ELR (cell line): ENCODE measurements at places on chromosomes 13 and 19.

GRCh38 chr13:39803156-39803555 lies 147.7 kb downstream of the COG6 start:
- no peak for DNase-seq

DNA sequence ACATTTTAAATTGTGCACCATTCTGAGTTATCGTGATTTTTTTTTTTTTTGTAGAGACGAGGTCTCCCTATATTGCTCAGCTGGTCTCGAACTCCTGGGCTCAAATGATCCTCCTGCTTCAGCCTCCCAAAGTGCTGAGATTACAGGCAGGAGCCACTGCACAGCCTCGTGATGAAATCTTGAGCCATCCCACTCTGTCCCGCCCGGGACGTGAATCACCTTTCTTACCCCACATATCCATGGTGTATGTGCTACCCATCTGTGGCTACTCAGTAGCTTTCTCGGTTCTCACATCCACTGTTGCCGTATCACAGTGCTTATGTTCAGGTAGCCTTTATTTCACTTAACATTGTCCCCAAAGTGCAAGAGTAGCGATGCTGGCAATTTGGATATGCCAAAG lies 26.5 kb downstream of the PAK4 start:
- no peak for DNase-seq

DNA sequence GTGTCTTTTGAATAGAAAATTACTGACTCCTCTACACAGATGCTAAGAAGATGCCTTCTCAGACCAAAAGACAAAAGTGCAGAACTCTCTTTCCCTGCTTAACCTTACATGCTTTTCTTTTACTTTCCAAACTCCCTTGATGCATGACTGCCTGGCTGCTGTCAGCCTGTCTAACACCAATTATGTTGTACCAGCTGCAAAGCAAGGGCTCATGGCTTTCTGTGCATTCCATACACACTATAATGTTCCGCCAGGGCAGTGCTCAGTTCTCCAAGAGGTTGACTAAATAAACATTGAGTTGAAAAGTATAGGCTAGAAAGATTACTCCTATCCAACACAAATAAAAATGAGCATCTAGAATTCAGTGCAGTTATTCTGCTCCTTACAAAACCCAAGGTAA lies 330.4 kb upstream of the NBEA start:
- no peak for DNase-seq

- peak; percentile 49 for DNase-seq
Observed at GRCh38 chr19:49746206-49746958, 16.7 kb downstream of the TSKS start.

GRCh38 chr13:80989241-80989640 lies 648.3 kb upstream of the SPRY2 start:
- DNase-seq = peak; percentile 31

- DNase-seq = peak; percentile 2
Observed at GRCh38 chr19:28242317-28242927, 970.5 kb downstream of the UQCRFS1 start.

DNA sequence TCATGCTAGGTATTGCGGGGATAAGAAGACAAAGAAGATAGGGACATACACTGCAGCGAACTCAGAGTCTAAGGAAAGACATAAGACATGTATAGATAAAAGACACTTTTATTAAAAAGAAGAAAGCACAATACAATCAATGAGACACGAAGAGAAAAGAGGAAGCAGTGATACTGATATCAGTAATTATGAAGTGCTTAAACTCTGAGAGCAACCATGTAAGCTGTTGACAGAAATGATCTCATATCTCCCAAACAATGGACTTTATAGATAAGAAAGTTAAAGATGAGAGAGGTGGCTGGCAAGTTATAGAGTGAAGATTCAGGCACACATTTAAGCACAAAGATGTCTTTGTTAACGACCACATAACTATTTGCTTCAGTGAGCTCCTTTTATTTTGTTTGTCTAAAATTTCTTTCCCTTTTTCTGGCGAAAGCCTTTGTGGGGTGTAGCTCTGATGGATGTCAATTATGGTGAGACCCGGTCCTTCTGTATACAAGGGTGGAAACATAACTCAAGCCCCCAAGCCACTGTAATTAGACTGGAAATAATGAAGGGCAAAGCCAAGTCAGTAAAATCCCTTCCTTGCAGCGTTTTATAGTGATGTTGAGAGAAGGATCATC lies 818.0 kb upstream of the SLC10A2 start:
- DNase-seq = no peak

GRCh38 chr19:55209693-55210472 lies 582 bp upstream of the PTPRH start:
- peak; percentile 98 for DNase-seq

GRCh38 chr19:46745521-46746280 lies at the start of gene FKRP:
TSS of gene FKRP (plus strand) at chr19:46746057. CDS start at chr19:46755451, 9,394 bp downstream.
- peak; percentile 43 for DNase-seq

- no peak for DNase-seq
Observed at GRCh38 chr13:110309661-110310524, 2.8 kb downstream of the COL4A2 start.

DNA sequence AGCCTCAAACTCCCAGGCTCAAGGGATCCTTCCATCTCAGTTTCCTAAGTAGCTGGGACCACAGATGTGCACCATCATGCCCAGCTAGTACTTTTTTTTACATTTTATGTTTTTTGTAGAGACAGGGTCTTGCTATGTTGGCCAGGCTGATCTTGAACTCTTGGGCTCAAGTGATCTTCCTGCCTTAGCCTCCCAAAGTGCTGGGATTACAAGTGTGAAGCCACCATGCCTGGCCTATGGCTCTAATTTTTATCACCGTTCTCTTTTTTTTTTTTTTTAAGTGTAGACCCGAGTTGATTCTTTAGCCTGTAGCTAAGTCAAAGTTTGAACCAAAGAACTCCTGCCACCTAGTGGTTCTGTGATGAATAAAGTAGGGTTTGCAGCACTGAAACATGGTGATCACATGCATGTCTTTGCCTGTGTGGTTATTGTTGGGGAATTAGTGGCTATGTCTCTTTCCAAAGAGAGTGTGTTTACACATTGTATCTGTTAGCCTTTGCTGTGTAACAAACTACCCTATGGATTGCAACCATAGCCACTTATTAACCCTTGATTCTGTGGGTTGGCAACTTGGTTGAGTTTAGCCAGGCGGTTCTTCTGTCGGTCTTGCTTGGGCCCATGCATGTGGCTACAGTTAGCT lies 11.6 kb downstream of the NFILZ start:
- DNase-seq = peak; percentile 59

GRCh38 chr13:91105270-91105669 lies 242.2 kb upstream of the MIR17HG start:
- no peak for DNase-seq

DNA sequence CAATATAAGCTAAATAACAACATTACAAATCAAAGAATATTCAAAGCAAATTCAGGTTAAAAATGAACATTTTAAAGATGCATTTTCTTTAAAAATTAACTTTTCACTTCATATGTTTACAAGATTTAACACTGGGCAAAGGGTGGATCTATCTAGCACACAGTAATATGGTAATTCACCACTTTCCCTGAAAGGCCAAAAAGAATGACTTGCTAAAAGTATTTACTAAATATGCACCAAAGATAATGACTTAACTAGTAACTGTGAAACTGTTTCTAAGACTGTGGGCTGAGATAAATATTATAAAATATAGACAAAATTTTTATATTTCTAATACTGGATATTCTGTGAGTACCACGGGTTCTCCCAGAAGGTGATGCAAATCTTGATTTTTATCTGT lies 4.5 kb upstream of the EEF1AKMT1 start:
- DNase-seq = no peak

GRCh38 chr13:25768838-25769237 lies 283.0 kb downstream of the SHISA2 start:
- no peak for DNase-seq

GRCh38 chr19:34337739-34338138 lies 27.3 kb upstream of the GPI start:
- DNase-seq = no peak

DNA sequence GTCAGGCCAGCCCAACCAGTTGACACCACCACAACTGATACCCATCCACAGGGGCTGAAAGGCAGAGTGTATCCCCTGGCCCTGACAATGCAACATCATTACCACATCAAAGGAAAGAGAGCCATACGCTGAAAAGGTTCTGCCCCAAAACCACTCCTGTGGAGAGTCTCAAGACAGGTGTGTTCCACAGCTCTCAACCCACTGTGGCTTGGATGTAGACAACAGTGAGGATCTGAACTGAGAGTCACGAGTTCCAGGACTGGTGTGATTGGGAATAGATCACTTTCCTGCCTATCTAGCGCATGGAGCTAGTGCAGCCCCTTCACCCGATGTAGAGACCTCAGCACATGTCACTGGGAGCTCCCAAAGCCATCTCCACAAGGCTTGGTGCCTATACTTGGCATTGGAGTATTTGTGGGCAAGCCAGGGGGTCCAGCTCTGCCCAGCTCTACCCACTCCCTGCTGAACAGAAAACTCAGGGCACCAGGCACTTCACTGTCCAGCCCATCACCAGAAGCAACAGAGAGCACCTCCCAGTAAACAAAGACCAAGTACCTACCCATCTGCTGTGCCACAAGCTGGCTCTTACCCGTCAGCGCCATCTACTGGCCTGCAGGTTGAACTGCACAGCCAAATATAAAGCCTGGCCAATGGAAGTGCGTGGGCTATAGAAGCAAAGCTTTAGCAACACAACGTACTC lies 579.5 kb downstream of the UQCRFS1 start:
- peak; percentile 47 for DNase-seq

DNA sequence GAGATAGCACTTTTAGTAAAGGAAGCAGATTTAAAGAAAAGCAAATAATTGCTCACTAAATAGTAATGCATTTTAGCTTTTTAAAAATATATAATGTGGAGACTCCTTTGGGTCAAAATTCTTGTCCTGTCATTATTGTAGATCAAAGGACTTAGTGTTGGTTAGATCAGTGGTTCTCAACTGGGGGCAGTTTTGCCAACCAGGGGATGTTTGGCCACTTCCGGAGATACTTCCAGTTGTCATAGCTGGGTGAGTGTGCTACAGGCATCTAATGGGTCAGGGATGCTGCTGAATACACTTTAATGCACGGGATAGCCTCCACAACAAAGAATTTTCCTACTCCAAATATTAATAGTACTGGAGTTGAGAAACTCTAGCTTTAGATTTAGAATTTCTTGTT lies 126.8 kb downstream of the LMO7 start:
- no peak for DNase-seq

GRCh38 chr19:46428239-46429135 lies at the start of gene PNMA8C:
TSS of gene PNMA8C (minus strand) at chr19:46428936. CDS start at chr19:46428359, 577 bp downstream.
- DNase-seq = peak; percentile 54

- peak; percentile 44 for DNase-seq
Observed at GRCh38 chr19:38303517-38304351, at the start of gene C19orf33. TSS of gene C19orf33 (plus strand) at chr19:38304251. CDS start at chr19:38304262, 11 bp downstream.

DNA sequence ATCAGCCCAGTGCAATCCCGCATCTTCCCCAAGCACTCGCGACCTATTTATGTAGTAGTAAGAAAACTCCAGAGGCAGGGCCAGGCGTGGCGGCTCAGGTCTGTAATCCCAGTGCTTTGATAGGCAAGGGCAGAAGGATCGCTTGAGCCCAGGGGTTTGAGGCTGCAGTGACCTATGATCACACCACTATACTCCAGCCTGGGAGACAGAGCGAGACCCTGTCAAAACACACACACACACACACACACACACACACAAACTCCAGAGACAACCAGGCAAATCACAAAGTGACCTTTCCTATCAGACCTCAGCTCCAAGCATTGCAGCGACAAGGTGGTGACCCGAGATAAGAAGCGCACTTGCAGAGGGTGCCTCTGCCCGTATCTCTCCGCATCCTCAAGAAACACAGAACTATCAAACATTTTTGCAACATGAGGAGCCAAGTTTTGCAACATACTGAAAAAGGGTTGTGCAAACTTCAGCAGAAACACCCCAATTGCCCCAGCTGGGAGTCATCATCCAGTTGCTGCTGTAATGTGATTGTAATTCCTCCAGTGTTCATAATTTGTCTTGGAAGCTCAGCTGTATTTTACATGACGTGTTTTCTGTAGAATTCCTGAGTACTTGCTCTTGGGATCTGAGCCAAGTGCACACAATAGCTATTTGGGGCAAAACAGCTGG lies 8.7 kb upstream of the KLF2 start:
- peak; percentile 91 for DNase-seq

GRCh38 chr13:30730526-30730925 lies 4.8 kb upstream of the ALOX5AP start:
- DNase-seq = no peak

DNA sequence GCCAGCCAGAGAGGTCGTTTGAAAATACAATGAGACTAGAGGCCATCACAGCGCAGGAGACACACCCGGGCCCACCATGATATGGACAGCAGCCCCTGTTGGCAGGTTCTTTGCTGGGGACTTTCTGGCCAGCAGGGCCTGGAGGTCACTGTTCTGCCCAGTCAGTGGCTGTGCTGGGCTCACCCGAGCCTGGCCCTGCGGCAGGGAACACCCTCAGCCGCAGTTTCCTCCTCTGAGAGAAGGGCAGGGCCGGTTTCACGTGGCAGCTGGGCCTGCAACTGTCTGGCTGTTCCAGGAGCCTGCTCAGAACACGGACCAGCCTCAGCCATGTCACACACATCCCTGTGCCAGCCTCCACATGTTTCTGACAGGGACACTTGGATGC lies 39.4 kb downstream of the ADPRHL1 start:
- DNase-seq = no peak

DNA sequence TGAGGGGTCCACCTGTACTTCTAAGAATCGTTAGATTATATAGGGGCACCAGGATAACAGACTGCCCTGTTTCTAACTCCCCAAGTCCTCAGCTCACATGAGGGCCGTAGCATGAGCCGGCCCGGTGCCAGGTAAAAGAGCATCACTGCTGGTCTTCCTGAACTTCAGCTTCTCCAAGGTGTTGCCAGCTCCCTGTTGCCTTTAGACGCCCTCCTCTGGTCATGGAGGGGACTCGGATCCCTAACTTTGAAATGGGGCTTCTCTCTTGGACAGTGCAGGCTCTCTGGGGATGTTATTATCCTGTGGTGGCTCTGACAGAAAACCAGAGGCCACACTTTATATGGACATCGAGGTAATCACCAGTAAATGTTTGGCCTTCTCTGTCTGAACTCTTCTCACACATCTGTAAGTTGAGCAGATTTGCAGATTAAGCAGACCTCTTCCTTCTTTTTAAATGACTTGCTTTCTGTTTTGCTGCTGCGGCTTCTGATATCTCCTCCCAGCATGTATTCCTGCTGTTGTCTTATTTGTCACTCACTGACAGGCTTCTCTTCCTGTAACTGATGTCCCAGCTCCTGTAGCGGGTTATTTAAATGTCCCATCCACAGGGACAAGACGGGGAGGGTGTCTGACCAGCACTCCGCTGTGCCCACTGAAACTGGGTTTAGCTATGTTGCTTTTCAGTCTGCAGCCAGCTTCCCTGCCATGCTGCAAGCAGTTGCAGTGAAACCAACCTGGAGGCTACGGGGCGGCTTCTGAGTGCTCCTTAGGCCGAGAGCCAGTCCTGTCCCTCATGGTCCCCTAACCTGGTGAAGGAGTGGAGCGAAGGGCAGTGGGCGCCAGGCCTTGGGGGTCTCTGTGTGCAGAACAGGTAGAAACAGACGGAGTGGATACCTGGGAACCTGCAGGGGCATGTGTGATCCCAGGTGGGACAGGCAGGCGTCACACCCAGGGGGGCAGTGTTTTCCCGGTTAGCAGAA lies 39.2 kb downstream of the TSSK6 start:
- peak; percentile 52 for DNase-seq

- peak; percentile 1 for DNase-seq
Observed at GRCh38 chr19:56314018-56314380, 640 bp downstream of the ZSCAN5A start.
